ENCODE measurements at places on chromosomes 2 and 18.

- DNase-seq, result no peak
Observed at GRCh38 chr2:160674146-160674750, 180.6 kb upstream of the RBMS1 start.

DNA sequence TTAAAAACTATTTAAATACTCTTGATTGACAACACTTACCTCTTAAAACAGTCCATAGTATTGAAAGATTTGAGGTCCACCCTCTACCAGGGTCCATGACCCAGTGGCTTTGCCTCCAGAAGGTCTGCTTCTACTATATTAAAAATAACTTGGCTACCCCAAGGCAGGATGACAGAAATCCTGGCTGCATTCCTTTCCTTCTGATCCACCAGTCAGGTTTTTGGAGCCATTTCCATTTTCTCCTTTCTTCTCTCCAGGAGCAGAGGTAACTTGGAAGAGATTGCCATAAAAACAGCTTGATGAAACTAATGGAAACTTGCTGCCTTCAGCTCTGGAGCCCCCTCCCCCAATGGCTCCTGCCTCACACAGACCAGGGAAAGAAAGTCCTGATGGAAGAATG is 2.6 kb upstream of the FAM171B start:
- DNase-seq, result no peak

DNA sequence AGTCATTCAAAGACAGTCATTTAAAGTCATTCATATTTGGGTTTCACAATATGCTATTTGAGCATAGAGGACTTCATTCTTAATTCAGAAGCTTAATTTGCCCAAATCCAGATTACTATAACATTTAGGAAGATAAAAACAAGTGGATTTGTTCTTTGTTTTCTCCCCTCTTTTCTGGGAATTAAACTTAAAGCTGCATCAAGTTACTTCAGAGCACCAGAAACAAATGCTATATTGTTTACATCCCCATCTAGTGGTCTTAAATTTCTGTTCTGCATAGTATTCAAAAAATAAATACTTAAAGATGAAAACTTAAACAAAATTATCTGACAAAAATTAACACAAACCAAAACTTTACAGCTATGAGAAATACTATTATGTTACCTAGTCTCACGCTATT is 34.7 kb upstream of the MARCHF7 start:
- DNase-seq, result no peak

DNA sequence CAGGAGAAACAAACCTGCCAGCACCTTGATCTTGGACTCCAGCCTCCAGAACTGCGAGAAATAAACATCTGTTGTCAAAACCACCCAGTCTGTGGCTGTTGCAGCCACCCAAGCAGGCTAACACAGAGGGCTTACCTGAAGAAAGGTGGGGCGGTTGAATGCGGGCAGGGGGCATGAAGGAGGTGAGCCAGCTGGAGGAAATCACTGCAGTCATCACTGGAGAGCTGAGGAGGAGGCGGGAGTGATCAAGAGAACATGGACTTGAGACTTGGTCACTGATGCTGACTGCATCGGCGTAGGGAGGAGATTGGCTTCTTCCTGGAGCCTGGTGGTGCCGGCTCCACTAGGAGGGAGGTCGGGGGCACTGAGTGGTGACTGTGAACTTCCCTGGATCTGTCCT is 14.6 kb upstream of the ARMC9 start:
- no peak for DNase-seq

- DNase-seq, result no peak
Observed at GRCh38 chr2:26318950-26319349, 27.0 kb upstream of the SELENOI start.

- DNase-seq, result no peak
Observed at GRCh38 chr18:62844850-62845643, 129.7 kb downstream of the PHLPP1 start.

DNA sequence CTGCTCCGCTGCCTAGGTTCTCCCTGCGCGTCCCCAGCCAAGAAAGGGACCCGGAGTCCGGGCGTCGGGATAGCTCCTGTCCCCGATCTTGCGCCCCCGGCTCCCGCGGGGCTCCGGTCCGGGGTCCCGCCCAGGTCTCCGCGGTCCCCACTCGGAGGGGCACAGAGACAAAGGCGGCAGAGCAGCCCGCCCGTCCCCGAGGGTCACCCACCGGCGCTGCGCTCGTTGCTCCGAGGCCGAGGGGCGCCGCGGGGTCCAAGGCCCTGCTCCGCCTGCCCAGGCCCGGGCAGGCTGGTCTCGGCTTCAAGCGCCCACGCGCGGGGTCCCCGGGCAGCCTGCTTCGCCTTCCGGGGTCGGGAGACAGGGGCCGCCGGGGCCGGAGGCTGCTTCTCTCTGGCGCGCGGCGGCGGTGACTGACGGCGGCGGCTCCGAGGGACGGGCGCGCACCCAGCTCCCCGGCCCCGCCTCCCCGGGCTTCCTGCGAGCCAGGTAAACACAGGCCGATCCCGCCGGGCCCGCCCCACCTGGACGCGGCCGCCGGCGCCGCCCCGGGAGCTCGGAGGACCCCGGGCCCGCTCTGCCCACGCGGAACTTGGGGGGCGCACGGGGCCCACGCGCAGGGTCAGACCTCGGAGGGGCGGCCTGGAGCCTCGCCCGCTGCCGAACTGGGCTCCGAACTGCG is at the start of gene MBP:
Gene MBP (minus strand): TSS at position 415 of the 682 bp plus-strand sequence. CDS start 27,522 bp downstream, outside the sequence.
- DNase-seq, result peak; percentile 55

DNA sequence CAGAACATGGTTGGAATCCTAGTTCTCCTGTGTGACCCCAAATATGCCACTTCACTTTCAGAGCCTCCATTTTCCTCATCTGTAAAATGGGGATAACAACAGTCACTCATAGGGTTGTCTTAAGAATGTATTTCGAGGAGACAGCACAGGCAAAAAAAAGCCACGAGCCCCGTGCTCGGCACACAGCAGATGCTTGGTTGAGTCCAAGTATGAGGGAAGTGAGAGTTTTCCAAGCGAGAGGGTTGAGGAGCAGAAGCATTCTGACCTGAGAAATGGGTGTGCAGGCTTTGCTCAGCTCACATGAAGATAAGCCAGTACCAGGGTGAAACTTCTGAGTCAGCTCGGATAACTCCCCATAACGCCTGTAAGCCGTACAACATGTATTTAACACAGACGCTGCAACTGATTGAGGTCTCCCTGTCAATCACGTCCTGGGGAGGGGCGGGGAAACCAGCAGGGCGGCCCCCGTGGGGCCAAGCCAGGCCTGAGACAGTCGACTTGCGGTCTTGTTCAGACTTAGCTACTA is 23.0 kb upstream of the ODC1 start:
- no peak for DNase-seq

- DNase-seq, result no peak
Observed at GRCh38 chr2:85712336-85712735, 18.2 kb downstream of the GNLY start.

DNA sequence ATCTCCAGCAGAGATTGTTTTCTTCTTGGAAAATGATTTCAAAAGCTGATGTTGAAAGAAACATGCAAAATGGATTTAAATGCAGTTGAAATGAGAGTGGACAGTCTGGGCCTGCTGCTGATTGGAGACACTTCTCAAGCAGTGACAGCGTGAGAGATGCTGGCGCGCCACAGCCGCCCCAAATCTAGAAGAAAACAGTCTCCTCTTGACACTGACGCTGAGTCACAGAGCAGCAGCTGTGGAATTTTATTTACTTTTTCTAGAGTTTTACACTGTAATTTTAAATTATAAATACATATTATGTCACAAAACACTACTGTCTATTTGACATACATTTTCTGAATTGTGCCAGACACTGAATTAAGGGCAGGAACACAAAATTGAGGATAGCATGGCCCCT is 121.8 kb upstream of the TMEM200C start:
- DNase-seq, result no peak

- DNase-seq, result no peak
Observed at GRCh38 chr18:58966005-58966677, 101.5 kb downstream of the ZNF532 start.

GRCh38 chr2:80303909-80304837 is at the start of gene LRRTM1:
Gene LRRTM1, minus strand, starts transcription at chr2:80304752. Its CDS starts 933 bp downstream, at chr2:80303819.
- DNase-seq, result no peak

DNA sequence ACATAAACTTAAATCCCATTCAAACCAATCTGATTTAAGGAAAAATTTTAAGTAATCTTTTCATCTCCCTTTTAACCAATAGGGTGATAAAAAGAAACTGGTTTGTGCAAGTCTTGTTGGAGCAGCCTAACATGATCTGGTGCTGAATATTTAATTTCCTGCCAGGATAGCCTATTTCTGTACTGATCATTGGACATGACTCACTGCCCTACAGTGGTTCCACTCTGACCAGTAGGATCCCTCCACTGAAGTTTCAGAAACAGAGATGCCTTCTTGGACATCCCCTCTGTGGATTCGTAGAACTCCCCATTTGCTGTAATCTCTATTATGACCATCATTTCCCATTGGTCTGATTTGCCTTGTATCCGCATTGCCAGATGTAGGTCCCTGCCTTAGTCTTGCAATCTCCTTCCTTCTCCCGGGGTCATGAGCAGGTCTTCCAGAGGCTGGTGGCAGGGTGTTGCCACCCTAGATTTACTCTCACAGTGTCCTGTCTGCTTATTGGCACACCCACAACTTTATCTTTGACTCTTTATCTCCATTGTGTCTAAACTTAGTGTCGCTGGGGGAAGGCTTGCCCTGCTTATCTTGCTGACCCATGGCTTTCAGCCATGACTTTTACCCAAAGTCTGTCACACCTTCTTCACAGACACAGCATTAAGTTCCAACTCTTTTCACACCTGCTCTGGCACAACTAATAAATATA is 12.3 kb upstream of the SETBP1 start:
- DNase-seq, result no peak

DNA sequence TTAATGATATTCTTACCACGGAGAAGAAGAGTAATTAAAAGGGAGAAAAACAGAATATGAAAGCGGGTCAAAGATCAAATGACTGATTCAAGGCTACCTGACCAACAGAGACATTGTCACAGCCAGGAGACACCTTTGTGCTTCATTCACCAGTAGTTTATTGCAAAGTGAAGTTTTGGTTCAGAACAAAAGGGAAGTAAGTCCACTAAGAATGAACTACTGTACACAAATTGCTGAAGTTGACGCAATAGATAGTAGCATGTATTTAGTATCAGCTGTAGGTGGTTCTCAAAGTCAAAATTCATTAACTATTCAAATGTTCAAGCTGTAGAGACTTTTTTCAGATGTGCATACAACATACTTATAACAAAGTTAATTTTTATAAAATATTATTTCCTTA is 64.7 kb upstream of the COX7A2L start:
- no peak for DNase-seq

DNA sequence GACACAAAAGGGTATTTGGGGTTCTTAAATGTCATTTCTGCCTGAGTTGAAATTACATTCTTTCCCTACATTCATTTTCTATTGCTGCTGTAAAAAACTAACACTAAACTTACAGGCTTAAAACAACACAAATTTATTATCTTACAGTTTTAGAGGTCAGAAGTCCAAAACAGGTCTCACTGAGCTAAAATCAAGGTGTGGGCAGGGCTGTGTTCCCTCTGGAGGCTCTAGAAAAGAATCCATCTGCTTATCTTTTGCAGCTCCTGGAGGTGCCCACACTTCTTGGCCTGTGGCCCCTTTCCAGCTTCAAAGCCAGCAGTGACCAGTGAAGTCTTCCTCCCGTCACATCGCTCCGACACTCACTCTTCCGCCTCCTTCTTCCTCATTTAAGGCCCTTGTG is 23.2 kb upstream of the SLC1A4 start:
- DNase-seq, result no peak

DNA sequence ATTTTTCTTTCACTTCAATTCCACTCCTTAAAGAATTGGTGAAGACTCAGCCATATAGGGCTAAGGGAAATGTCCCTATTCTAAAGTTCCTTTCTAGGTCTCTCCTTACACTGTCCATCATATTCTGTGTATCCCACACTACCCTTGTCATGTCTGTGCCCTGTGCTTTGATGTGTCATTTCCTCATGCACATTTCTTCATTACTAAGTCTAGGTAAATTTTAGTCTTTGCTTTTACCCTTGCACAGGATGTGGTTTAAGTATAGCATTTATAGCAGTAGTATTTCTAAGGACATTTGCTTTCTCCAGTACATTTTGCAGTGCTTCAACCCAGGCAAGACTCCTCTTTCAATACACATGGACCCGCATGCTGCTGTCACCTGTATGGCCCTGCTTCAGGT is 221.5 kb upstream of the ACVR2A start:
- no peak for DNase-seq

DNA sequence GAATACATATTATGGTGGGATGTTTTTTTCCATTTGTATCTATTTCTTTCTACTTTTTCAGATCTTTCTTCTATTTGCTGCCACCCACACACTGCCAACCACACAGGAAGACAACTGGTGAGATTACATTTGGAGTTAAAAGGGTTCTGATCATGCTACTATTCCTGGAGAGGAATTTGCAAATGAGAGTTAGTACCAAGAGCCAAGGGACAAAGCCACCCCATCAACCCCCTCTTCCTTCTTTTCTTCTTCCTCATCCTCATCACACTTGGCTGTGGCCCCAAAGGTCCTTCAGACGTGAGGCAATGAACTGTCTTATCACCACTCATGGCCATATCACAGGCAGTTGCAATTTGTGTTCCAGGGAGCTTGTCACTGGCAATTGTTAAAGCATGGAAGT is 215.6 kb upstream of the SLC14A2 start:
- DNase-seq, result no peak

DNA sequence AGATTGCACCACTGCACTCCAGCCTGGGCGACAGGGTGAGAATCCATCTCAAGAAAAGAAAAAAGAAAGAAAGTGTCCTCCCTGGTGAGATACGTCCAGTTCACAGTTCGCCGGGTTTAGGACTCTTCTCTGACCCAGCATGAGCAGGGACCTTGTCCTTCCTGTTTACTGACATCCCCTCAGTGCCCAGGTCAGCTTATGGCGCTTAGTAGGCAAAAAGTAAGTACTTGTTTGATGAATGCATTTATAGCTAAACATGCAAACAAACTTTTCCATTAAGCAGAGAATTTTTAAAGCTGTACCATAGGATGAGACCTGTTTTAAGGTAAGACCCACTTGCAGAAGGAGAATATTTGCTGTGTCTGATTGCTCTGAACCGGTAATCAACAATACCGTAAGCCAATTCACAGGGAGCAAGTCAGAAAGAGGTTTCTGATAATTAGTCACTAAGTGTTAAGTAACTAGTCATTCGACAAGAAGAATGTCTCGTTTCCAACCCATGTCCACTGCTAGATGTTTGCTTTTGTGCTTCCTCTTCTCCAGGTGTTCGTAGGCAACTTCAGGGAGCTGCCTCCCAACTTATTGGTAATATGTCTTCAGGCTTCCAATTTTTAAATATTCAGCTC is 40.0 kb downstream of the MOGAT1 start:
- no peak for DNase-seq

DNA sequence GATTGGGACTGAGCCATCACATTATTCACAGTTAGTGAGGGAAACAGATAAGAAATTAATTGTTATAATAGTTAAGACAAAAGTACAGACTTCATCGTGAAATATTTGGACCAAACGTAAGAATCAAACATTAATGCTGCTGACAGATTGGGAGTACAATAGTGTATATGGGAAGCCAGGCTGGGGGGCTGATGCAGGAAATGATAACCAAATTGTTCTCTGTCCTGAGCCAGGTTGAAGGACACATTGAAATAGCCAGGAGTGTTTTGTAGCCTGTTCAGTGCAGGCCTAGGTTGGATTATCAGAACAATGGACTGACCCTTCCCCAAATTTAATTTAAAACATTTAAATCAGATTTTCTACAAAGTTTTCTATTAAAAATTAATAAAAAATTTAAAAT is 203.2 kb downstream of the BABAM2 start:
- no peak for DNase-seq
